HTR-8/SVneo (cell line): ENCODE measurements at places on chromosomes 4 and X.
A peak's percentile ranks its signal among the peaks of the same experiment; 100 is the strongest.

DNA sequence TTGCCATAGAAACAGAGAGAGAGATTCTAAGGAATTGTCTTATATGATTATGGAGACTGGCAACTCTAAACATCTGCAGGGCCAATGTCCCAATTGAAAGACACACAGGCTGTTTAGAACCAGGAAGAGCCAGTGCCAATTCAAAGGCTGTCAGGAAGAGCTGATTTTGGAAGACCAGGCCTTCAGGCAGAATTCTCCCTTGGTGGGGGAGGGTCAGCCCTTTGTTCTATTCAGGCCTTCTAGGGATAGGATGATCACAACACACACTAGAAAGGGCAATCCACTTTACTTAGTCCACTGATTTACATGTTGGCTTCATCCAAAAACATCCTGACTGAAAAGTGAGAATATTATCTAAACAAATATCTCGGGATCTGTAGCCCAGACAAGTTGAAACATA is 15.2 kb downstream of the C4orf46 start:
- DNase-seq: no peak

DNA sequence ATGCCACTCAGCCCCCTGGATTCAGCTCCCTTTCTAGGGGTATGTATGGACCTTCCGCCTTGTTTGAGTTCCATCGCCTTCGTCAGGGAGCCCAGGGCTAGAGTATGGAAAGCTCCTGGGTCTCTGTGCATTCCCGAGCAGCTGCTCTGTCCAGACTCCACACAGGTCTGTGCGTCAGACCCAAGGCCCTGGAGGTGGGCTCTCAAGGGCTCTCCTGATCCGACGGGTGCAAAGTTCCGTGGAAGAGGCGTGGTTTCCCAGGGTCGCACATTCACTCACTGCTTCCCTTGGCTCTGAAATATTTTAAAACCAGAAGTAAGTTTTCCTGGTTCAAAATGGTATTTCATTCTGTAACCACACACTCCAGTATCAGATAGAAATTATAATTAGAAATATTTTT is 863.2 kb downstream of the TRIML1 start:
- no peak for DNase-seq

DNA sequence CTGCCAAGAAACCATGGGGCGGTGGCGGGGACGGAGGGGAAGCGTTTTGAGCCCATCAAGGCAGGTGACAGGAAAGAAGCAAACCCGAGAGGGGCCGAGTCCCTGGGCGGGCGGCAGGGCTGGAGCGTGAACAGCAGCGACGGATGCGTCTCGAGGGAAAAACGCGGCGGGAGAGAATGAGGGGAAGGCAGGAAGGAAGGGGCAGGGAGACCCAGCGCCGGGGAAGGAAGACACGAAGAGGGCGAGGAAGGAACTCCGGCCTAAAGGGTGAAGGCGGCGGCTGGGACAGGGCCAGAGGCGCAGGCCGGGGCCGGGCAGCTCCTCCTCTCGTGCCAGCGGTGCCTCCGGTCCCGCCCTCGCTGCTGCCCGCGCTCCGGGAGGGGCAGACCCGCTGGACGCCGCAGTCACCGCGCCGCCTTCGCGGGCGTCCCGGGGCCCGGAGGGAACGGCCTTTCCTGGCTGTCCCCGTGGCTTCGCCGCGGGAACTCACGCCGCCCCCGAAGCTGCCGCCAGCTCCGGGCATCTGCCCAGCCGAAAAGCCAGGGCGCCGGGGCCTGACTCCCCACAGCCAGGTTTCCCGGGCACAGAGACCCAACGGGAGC is 751 bp upstream of the RGS12 start:
- peak; percentile 59 for DNase-seq

DNA sequence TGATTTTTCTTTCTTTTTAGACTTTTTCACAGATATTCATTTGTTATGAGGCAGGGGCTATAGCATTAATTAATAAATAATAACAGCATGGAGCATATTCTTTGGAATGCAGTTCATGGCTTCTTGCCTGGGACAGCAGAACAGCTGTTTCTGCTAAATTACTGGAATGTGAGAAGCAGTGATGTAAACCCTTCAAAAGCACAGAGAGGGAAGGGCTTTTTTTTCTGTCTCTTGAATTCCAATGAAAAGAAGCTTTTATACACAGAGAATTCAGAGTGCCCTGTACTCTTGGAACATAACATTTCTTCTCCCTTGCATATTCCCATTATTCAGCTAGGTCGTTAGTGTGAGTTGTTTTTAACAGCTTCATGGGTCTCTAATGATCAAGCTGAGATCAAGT is 28.5 kb upstream of the ANK2 start:
- DNase-seq: no peak

DNA sequence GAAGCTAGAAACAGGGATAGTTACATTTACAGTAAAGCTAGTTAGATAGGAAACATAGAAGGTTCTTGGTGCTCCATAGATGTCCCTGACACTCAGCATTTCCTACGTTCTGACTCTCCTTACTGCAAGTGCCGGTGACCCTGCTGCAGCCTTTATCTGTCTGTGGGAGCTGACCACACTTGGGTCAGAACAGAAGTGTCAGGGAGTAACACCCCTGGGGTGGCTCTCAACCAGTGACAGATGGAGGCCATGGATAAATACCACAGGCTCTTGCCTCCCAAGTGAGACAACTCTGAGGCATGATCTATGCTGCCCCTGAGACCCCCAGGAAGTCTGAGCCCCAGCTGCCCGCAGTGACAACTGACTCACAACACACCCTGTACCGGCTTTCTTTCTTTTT is 69.8 kb downstream of the ANXA3 start:
- DNase-seq: no peak

- DNase-seq: peak; percentile 44
These were observed 609 bp upstream of the SLC25A6 start for GRCh38 chrX:1392376-1393068.

- DNase-seq: peak; percentile 37
These were observed 63.4 kb downstream of the PSAPL1 start for GRCh38 chr4:7371210-7371941.

DNA sequence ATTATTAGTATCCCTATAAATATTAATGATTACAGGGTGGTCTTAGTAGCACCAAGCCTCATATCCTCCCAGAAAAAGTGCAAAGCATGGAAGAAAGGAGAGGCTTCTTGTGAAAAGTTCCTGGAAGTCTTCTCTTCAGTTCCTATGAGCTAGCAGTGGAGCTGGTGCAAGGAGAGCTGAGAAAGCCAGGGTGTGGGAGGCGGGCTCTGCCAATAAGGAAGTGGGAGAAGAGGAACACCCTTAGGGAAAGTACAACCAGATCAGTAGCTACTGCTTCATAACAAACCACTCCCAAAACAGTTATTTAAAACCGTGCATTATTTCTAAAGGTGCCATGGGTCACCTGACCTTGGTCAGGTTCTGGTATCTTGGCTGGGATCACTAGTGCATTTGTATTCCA is 72.4 kb downstream of the MAP9 start:
- no peak for DNase-seq

DNA sequence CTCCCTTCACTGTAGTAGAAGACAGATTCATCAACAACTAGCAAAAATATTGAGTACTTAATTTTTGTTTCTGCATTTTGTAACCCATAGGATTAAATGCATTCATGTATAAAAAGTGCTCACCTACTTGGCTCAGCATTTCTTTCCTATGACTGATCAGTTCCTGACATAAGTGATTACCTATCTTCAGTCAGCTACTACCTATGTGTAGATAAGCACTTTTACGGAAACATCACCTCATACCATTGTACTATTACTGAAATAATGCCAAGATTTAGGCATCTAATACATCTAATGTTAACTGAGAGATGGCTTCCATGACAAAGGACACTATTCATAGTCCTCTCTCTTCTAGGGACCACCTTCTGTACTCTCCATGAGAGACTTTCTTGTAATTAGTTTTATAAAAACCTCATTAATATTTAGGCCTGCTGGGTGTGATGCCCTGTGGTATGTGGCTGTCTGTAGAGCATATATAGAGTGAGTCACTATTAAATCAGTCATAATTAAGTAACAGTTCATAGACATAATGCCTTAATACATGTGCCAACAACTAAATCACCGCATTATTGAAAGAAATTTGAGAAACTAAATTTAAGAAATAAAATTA is 147.0 kb downstream of the PDGFC start:
- DNase-seq: no peak

DNA sequence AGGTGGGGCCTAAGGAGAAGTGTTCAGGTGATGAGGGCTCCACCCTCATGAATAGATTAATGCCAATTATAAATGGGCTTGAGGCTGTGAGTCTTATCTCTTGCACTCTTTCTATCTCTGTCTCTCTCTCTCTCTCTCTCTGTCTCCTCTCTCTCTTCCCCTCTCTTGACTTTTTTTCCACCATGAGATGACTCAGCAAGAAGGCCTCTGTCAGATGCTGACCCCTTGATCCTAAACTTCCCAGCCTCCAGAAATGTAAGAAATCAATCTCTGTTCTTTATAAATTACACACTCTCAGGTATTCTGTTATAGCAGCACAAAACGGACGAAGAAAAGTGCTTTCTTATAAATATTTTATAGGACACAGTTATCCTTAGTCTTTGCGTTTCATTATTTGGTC is 184.9 kb upstream of the PCDH7 start:
- no peak for DNase-seq

- no peak for DNase-seq
These were observed 103.8 kb downstream of the EPHA5 start for GRCh38 chr4:65566473-65566872.

GRCh38 chrX:22975786-22976185 is 24.0 kb upstream of the DDX53 start:
- DNase-seq: no peak

GRCh38 chr4:172892300-172892699 is 276.3 kb upstream of the GALNT7 start:
- DNase-seq: no peak

GRCh38 chr4:19512086-19512485 is 739.6 kb upstream of the SLIT2 start:
- DNase-seq: no peak

DNA sequence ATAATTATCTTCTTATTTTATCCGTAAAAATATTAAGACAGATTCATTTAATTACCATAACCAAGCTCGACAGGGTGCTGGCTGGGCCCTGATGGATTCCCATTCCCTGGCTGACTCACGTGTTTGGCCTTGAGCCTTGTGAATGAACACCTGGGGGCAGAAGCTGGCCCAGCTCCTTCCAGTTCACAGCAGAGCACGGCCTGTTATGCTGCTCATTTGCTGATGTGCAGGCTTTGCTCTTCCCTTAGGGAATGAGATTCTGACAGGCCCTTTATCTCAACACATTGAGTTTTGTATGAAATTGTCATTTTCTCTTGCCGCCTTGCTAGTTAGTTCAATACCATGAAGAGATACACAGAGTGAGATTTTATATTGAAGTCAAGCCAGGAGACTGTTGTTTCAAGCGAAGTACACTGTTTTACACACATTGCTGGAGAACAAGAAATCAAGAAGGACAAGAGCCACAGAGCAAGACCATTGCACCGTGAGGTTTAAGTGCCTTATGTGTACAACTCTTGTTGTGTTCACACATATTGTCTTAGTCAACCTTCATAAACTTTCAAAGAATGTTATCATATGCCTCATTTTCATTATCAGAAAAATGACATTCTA is 1583.3 kb downstream of the STIM2 start:
- no peak for DNase-seq

GRCh38 chr4:24872720-24873119 is 40.1 kb downstream of the CCDC149 start:
- no peak for DNase-seq

DNA sequence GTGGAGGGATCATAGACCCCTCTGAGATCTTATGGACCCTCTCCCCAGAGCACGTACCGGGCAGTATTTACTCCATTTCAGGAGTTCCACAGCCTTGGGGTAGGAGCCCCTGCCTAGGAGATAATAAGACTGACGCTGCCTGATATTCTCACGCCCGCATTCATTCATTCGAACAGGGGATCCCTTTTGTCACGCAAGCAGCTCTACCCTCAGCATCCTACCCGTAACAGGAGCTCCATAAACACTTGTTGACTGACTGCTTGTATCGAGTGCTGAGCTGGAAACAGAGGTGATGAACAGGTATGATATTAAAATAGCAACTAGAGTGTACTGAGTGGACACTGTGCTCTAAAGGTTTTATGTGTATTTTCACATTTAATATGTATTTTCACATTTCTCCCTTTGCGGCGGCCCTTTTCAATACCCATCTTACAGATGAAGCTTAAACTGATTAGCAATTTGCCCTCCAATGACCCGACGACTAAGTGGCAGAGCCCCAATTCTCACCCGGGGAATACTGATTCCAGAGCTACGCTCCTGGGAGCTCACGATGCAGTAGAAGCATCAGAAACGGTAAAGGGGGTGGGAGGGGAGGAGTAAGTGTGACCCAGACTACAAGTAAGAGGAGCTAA is 888 bp downstream of the RAB28 start:
- DNase-seq: no peak

- DNase-seq: no peak
These were observed 102.7 kb downstream of the SH3BGRL start for GRCh38 chrX:81304563-81304962.

GRCh38 chr4:134885436-134885835 is 683.8 kb upstream of the PABPC4L start:
- no peak for DNase-seq

DNA sequence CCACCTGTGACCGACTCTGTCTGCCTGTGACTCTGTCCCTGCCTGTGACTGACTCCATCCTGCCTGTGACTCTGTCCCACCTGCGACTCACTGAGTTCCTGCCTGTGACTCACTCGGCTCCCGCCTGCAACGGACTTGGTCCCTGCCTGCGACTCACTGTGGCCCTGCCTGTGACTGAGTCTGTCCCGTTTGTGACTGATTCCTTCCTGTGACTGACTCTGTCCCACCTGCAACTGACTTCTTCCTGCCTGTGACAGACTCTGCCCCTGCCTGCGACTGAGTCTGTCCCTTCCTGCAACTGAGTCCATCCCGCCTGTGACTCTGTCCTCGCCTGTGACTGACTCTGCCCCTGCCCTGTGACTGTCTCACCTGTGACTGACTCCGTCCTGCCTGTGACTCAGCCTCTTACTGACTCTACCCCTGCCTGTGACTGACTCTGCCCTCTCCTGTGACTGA is 9.6 kb upstream of the UVSSA start:
- no peak for DNase-seq
